ENCODE measurements at places on chromosomes 1 and 21.

DNA sequence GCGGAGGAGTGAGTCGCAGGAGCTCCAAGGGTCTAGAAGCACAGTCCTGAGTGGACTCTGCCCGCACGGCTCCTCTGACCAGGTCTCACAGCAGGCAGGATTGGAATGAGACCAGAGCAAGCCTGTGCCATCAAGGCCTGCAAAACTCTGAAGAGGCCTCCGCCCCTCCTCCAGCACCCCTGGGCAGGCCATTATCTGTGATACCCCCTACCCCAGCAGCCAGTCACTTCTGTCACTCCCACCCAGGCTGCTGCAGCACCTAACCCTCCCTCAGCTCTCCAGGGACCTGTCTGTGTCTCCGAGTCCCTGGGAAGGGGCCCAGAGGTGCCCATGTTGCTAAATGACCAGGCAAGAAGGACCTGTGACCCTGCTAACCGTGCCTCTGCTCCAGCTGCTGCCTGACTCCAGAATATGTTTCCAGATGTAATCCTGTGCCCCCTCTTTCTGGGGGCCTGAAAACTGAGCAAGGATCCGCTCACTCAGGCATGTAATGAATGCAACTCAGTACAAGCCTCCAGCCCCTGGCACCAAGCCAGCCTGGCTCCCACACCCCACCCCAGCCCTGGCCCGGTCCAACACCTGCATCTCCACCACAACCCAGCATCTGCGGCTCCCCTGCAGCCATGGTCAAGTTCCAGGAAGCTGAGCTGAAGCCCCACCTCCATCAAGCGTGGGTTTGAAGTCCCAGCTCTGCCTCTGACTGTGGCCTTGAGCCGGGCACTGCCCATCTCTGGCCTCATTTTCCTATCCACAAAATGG, 22.1 kb upstream of the COL16A1 start:
- no peak for DNase-seq

DNA sequence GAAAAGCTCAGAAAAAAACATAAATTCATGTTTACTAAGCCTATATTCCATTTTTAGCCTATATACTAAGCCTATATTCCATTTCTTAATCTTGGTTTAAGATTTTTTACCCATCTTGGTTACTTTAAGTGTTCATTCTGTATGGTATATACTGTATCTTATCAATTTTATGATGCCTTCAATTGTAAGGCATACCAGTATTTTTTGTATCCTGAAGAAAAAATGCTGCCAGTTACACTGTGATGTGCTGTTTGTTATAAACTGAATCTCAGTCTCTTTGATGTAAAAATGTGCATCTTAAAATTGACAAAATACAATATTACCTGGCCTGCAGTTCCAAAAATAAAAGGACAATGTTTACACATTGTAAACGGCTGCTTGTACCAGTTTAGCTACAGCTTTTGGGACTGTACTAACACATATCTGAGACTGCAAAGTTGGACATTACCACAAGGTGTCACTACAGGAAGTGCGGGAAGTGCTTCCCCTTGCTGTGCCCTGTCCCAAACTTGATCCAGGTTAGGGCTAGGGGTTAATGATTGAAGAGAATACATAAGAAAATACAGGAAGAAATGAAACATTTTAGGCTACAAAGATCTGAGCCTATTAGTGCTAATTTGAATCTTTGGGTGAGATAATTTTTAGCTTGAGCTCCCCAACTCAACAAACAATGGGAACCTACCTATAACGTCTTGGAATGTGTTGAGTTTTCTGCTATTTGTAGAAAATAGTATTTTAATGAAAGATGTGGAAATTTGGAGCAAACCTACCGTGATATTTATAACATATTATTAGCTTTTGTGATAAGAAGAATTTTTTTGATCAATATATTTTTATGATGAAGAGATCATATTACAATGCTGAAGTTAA, 108.9 kb downstream of the LBR start:
- no peak for DNase-seq

DNA sequence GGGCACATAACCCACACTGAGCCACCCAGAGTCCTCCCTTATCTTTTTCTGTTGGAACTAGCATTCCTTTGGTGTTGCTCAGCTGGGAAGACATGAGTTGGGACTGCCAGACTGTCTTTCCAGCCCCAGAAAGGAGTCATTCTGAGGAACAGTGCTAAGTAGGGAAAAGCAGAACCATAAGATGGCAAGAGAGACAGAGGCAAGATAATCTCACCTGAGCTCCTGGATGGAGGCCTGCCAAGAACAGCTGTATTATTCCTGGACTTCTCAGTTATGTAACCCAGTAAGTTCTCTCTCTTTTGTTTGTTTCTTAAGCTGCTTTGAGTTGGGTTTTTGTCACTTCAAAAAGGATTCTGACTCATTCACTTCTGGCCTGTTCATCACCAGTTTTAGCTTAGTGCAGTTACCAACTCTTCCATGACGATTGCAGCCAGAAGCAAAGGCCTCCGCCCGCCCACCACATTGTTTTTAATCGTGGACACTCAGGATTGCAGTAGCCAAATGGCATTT, 134.4 kb downstream of the OMA1 start:
- no peak for DNase-seq

- DNase-seq: no peak
These were observed 165.9 kb downstream of the PTBP2 start for GRCh38 chr1:96887501-96887900.

DNA sequence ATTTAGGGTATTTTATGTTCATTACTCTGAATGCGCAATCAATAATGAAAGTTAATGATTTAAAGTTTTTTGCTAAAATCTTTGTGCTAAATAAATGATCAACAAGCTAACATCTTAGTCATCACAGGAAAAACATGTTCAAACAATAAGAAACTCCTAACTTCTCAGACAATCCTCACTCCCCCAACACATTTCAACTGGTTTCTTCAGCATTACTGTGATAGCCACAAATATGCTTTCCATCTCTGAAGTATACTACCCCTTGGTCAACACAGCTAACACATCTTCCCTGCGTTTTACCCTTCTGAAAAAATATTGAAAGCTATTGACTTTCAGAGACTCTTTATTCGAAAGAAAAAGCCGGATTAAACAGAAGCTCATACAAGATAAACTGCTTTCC, 85.8 kb downstream of the ZNF644 start:
- DNase-seq: no peak

GRCh38 chr1:72637593-72637992, 355.3 kb upstream of the NEGR1 start:
- no peak for DNase-seq

GRCh38 chr1:232377494-232377770, 252.5 kb downstream of the SIPA1L2 start:
- no peak for DNase-seq

- no peak for DNase-seq
These were observed 121.8 kb downstream of the SYF2 start for GRCh38 chr1:25110485-25110884.

- DNase-seq: no peak
These were observed 1.1 kb downstream of the TSPAN2 start for GRCh38 chr1:115088115-115088778.

GRCh38 chr1:185767508-185768120, 33.4 kb downstream of the HMCN1 start:
- DNase-seq: no peak

DNA sequence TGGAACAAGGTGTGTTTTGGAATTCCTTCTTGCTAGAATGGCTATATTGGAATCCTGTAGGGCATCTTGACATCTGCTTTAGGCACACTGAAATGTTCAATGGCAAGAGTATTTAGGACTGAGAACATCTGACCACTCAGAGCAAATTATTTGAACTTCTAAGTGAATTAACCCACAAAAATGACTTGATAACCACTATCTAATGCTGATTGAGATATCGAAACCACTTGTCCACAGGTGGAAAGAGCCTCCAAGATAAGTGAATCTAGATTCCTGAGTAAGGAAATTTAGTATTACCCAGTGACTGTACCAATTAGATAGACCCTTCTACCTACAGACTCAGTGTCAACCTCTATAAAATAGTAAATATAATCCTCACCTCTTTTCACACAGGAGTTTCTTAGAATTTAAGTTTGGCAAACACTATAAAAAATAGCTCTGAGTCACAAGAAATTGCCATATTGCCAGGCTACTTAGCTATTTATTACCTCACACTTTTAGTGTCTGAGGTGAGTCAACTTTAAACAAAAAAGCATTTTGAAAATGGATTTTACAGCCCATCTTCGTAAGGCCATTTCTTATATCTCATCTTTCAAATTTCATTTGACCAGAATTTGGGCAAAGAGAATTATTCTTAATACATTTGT, 421.8 kb downstream of the PTBP2 start:
- DNase-seq: no peak

DNA sequence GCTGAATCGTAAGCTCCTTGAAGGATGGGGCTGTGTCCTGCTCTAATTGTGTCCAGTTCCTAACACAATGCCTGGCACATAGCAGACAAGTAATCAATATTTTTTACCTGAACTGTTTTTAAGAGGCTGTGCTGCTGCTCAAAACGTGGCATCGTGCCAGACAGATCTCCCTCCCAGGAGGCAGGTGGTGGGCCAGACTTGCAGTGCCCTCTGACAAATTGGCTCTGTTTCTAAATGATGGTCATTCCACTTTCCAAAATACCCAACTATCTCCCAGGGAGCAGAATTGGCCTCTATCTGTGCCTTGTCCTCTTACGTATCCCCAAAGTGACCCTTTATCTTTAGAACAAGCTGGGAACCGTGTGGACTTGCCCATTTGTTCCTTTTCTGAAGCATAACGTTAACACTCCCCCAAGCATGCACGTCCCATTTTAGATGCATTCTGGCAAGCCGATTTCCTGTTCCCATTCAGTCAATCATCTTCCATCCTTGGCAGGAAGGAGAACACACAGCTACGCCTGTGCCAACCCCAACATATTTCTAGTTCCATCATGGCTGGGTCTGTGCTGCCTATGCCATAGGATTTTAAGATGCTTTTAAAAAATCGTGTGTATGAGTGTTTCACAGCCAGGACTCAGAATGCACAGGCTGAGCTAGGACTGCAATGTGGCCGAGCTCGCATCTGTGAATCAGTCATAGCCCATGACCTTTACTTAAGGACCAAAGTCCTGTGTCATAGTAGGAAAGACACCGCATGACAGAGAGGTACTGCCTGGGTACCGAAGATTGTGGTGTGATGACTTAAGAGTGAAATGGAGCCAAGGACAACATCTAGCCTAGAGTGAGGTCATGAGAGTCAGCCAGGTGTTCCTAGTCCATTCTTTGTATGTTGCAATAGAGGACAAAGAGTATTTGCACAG, 408.6 kb downstream of the PRDM2 start:
- no peak for DNase-seq

DNA sequence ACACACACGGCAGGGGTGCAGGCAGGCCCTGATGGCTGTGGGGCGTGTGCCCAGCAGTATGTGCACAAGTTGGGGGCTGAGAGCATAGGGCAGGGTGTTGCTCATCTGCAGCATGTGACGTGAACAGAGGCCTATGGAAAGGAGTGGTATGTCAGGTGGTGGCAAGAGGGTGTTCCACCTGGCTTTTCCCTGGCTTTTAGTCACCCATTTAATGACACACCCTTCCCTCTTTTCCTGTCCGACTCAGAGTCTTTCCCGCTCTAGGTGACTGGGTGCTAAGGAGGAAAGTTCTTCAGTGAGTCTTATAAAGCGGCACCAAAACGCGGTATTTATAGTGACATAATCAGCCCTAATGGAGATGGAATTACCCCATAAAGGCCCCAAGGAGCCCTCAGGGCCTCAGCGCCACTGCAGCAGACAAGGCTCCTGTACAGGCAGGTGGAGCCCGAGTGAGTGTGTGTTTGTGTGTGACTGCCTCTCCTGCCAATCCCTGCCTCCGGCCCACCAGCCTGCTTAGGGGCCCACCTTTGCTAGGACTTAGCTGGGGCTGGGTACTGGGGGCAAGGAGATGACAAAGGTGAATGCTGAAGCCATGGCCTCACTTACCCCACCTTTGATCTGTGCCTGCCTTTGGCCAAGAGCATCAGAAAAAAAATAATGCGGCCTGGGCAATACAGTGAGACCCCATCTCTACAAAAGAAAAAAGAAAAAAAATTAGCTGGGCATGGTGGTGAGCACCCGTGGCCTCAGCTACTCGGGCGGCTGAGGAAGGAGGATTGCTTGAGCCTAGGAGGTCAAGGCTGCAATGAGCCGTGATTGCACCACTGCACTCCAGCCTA, 3.3 kb upstream of the EPHA2 start:
- no peak for DNase-seq

DNA sequence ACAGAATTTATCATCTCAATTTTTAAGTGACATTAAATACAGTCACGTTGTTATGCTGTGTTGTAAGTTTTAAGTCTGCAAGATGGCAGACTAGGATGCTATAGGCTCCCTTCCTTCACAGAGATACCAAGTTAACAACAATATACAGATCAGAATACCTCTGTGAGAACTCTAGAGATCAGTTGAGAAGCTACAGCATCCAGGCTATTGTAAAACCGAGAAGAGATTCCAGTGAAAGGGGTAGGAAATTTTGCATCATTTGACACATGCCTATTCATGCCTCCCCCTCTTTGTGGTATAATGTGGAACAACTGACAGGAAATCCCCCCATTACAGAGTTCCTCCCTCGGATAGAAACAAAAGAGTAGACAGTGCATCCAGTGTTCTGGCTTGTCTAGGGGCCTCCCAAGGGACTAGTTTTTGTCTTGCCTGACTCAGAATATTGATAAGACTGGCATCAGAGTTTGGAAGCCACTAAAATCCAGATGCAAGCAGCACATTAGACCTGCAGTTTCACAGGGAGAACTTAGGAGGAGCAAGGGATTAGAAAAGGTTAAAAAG, 80.6 kb downstream of the LBR start:
- no peak for DNase-seq

- DNase-seq: no peak
These were observed at the start of gene BCL2L15 for GRCh38 chr1:113887402-113888175. BCL2L15 (minus strand) TSS chr1:113887581; CDS start chr1:113887375, 206 bp downstream.

DNA sequence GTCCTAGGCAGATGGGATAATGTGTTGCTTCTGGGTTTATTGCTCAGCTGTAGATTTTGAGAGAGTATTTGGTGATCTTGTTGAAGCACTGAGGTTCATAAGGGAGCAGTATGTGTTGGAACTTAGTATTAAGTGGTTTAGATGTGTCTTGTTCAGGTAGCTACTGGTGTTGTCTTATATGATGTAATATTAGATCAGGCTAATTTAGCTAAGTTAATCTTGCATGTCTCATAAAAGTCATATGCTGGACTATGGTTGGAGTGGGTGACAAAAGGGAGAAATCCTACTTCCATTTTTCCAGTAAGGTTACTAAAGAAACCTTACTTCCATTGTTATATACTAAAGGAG, 196.4 kb downstream of the CLEC20A start:
- DNase-seq: no peak

Measured in H1 (cell line).